Activated CD4-positive, alpha-beta T cell treated with anti-CD3 and anti-CD28 coated beads, Interleukin-2, Interleukin-4, amounts not matched to agents 100 ng/mL and 50 ng/mL, durations not matched to agents 16 hours and 8 hours (primary cell): ENCODE measurements at places on chromosomes 6 and 20.

- no peak for DNase-seq
Observed at GRCh38 chr6:7391151-7391550, 1.5 kb downstream of the RIOK1 start.

- peak; percentile 39 for DNase-seq
Observed at GRCh38 chr6:118650582-118651281, 659 bp downstream of the CEP85L start.

GRCh38 chr6:166786704-166787293 is 159.7 kb upstream of the RPS6KA2 start:
- DNase-seq = peak; percentile 67

DNA sequence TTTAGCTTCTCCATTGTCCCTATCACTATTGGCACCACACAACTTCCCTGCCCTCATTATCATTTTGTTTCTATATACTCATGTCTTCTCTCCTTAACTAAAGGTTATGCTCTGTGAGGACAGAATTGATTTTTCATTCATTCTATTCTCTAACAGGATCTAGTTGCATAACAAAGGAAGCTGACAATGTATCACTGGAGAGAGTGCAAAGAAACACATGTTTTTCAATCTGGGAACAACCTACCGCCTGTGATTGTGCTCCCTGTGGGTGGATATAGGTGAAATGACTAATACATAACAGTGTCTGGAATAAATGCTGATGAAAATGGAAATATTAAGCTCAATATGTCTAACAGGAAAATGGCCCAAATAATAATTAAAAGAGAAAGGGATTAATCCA is 56.6 kb downstream of the COL12A1 start:
- no peak for DNase-seq

GRCh38 chr6:44411141-44411540 is 23.6 kb downstream of the CDC5L start:
- DNase-seq = no peak

DNA sequence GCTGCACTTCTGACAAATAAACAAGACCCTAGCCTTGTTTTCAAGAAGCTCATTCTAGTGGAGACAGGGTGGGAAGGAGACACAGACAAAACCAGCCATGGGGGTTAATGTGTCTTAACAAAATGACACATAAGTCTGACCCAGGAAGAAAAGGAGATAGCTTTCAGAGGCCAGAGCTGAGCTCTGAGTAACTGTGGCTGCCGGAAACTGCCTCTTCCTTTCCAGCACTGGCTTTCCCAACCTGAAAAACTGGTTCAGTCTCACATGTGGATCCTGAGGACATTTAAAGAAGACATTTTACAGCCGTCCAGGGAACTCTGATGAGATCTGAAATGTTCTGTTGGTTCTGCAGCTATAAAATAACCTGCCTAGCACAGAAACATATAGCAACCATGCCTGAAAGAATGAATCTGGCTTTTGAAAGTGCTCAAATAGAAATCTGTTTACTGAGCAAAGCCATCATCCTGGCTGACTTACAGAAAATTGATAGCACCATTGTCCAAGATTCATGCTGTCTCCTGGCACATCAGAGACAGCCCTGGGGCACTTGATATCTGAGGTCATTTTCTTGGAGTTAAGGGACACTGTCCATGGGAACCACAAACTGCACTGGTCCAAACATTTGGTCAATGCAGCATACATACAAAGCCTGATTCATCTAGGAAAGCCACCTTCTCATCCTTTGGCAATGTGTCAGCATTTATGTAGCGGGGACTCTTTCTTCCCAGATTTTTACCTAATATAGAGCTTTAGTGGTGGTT is 83.2 kb upstream of the PAX1 start:
- no peak for DNase-seq

DNA sequence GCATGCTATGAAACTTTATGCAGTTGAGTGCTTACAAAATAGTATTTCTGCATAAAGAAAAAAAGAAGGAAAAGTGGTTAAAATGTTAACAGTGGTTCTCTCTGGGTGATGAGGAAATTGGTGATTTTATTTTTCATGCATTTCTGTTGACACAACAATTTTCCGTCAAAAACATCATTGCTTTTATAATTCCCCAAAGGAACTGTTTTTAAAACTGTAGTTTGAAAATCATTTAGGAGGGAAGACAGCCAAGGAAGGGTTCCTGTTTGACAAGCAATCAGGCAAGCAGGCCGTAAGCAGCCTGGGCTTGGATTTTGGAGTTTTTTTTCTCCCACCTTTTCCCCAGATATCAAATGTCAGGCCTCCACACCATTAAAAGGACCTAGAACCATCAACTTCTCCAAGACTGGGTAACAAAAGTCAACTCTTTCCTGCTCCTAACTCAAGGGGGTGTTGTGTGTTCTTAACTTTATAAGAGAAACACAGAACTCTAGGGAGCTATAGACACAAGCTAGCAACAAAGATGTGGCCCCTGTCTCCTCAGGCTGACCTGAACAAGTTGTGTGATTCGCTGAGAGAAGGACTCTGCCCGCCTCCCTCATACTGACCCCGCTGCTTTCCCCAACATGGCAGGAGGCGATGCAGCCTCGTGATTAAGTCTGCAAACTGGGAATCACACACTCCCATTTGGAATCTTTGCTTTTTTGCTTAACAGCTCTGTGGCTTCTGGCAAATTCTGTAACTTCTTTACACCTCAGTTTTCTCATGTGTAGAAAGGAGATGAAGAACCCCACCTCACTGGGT is 146.6 kb downstream of the BCAS1 start:
- no peak for DNase-seq

GRCh38 chr6:110233770-110234374 is 53.6 kb downstream of the CDC40 start:
- peak; percentile 43 for DNase-seq

- DNase-seq = no peak
Observed at GRCh38 chr6:139955366-139956155, 581.1 kb upstream of the CITED2 start.
